ENCODE measurements at places on chromosomes 7 and 10.

DNA sequence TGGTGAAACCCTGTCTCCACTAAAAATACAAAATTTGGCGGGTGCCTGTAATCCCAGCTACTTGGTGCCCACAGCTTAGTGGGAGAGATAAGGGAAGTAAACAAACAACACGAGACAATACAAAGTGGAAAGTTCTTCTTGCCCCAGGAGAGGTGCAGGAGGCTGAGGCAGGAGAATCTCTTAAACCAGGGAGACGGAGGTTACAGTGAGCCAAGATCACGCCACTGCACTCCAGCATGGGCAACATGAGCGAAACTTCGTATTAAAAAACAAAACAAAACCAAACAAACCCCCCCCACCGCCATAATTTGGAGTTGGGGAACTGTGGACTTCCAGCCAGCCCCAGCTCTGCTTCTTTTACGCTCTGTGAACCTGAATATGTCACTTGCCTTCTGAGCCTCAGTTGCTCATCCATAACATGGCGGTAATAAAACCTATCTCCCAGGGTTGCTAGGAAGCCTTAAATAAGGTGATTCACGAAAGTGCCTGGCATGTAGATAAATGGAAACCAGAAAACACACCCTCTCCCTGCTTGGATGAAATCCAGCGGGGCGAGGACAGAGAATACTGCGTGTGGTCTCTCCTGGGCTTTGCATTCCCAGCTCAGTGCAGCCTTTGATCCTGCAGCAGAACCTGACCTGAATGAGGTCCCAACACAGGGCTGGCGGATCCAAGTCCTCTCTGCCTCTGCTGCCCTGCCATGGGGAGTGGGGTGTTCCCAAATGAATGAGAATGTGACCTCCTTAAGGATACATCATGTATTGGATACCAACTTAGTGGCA lies 10.2 kb downstream of the MLXIPL start:
- DNase-seq = no peak

DNA sequence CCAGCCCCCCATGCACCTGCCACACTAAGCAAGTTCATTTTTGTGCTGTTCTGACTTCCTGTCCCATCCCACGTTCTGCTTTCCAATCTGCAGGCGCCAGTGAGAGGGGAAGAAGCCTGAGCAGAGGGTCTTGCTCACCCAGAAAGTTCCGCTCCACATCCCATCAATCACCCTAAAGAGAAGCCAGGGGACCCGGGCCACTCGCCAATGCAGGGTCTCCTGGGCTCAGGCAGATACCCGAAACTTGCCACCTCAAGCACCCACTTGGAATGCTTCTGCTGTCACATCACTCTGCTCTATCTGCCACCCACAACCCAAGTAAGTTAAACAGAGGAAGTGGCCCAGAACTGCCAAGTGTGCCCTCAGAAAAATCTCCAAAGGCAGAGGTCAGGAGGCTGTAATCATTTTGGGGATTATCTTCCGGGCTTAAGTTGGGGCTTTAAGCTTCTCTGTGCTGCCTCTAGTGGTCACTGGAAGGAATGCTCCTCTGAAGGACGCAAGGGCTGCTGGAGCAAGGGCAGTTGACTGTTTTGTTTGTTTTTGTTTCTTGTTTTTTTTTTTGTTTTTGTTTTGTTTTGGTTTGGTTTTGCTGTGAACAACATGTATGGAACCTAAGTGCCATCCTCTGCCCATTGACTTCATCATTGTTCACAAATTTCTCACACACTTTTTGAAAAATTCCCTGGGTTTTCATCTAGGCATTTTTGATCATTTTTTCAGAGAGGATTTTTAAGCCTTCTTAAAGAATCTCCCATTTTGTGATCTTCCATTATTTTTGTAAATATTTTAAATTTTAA lies 25.5 kb downstream of the PRR15 start:
- peak; percentile 55 for DNase-seq

DNA sequence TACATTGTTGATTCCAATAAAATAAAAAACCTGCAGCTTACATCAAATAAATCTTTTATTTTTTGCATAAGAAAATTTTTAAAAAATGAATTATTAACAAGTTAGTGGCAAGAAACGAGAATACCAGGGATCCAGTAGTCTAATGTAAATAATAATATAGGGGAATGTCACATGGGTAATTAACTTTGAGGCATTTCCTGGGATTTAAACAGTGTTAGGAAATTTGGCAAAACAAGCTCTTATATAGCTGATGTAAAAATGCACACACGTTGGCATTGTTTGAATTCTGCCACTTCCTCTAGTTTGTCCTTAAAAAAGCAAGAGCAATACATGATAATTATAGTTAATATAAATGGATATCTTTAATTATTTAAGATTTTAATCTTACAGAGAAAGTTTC lies 768.6 kb downstream of the CNTNAP2 start:
- no peak for DNase-seq

GRCh38 chr7:3063016-3063753 lies 19.5 kb upstream of the CARD11 start:
- no peak for DNase-seq

DNA sequence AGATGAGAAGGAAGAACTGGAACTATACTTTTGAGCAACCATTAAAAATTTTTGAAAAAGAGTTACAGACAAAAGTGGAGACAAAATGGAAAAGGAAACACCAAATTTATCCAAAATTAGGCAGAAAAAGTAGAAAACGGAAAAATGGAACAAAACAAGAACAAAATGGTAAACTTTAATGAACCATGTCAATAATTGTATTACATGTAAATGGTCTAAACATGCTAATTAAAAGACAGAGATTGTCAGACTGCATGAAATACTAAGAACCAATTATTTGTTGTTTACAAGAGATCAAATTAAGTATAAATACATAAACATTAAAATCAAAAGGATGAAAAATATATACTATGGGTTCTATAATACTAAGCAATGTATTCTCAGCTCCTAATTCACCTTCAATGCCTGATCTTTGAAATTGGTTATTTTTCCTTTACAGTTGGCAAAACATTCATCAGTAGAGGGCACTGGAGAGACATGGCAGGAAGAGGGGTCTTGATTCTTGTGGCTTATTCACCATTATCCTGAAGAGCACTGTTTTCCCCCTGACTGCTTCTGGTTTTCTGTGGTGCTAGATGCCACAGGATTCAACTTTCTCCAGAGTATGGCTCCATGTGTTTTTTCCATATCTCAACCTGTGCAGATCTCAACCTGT lies 124.9 kb downstream of the ELFN1 start:
- peak; percentile 37 for DNase-seq
